ENCODE measurements at places on chromosomes 13 and 19.

DNA sequence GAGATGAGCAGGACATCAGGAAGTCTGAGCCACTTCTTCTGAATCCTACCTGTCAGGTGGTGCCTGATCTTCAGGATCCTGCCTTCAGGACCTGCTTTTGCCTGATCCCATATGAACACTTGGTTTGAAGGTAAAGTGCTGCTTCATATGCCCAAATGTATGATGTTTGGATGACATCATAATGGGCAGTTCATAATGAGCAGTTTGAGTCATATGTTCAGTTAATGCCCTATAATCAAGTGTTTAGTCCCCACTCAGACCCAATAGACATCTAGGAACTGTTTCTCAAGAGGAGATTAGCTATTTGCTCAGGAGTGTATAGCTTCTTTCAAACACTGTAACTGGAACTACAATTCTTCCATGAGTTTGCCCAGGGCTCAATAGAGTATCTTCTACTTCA is 58.8 kb downstream of the POLR1D start:
- no peak for DNase-seq

DNA sequence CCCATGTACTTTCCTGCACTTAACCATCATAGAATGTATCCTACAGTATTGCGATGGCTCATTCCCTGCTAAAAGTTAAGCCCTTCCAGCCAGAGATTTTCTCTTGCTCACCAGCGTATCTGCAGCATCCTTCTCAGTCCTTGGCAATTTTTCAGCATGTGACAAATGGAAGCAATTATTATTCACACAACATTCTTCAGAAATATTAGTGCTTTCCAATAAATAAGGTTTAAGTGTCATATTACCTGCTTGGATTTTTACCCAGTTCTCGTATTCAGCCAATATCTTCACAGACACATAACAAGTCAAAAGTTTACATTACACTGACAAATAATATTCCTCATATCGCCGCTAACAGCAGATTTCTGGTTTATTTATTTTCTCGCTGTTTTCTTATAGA is 82.3 kb downstream of the POU4F1 start:
- DNase-seq: no peak

GRCh38 chr19:43430142-43430710 is 15.5 kb downstream of the TEX101 start:
- no peak for DNase-seq

DNA sequence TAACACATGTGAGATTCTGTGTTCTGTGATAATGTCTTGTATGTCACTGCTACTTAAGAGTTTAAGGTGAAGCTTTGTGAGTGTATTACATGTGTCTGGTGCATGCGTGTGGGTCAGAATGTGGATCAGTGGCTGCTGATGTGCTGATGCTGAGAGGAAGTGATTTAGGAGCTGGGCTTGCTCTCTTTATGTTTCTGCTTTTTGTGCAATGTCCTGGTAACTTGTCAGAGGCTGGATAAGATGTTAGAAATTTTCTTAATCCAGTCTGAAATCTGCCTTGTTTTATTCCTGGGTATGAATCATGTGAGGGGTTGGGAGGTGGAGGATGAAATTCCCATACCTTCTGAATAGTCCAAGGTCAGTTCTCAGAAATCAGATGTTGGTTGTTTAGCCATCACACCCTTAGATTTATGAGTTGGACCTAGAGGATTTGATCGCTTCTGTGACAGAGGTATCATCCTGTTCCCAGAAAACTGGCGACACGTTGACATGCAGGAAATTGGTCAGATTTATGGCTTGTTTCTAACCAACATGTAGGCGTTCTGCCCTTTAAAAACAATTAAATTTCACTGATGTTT is 24.5 kb upstream of the CXCL17 start:
- DNase-seq: no peak

- DNase-seq: no peak
These were observed 837.3 kb upstream of the KLHL1 start for GRCh38 chr13:70945506-70945905.

Measured in NCI-H1105 (cell line).